A549 treated with dexamethasone at 1 μM for 4 hours (cell line): ENCODE measurements at places on chromosomes 12 and 14. TPM values are rescaled to one million over a fixed set of nuclear protein-coding genes. Genes with fewer than 3 reads are reported as not detected.

The TAS2R9 gene
- total RNA-seq = not detected in 5 replicates

The FGF23 gene
- not detected in 5 replicates for total RNA-seq

The SLC6A13 gene
- total RNA-seq = 0.16 to 0.47 TPM (median 0.24 TPM) in 5 replicates

The RNASE7 gene
- not detected in 5 replicates for total RNA-seq

The GDF3 gene
- not detected in 5 replicates for total RNA-seq

The FAM181A gene
- total RNA-seq = not detected in 5 replicates

The TPPP2 gene
- total RNA-seq = not detected in 5 replicates

The C3AR1 gene
- total RNA-seq = not detected in 5 replicates

The FSCB gene
- not detected in 5 replicates for total RNA-seq

The SLCO1B1 gene
- 0.38 to 0.64 TPM (median 0.39 TPM) in 5 replicates for total RNA-seq

The MYO1H gene
- total RNA-seq = not detected in 5 replicates

The EFS gene
- total RNA-seq = not detected in 5 replicates

The MAP1LC3B2 gene
- total RNA-seq = 0.81 to 1.3 TPM (median 1.1 TPM) in 5 replicates

The RGS6 gene
- 0.04 TPM in 1 of 5 replicates, not detected in the others for total RNA-seq

The KRT86 gene
- total RNA-seq = 26.6 to 30.4 TPM (median 27.1 TPM) in 5 replicates

The SRSF9 gene
- 187 to 211 TPM (median 199 TPM) in 5 replicates for total RNA-seq

The EIF2S1 gene
- total RNA-seq = 231 to 354 TPM (median 245 TPM) in 5 replicates

The LIN7A gene
- 0.17 to 0.28 TPM (median 0.20 TPM) in 5 replicates for total RNA-seq

The CCDC196 gene
- not detected in 5 replicates for total RNA-seq

The ENDOU gene
- total RNA-seq = 0.07 to 0.09 TPM in 2 of 5 replicates, not detected in the others

The PLD4 gene
- 0.02 to 0.23 TPM in 2 of 5 replicates, not detected in the others for total RNA-seq

The ERP27 gene
- total RNA-seq = not detected in 5 replicates

The FOXN4 gene
- total RNA-seq = 0.02 to 0.08 TPM (median 0.08 TPM) in 4 of 5 replicates, not detected in the other

The RNASE1 gene
- total RNA-seq = 0.15 to 0.45 TPM (median 0.30 TPM) in 5 replicates

The CLEC4D gene
- total RNA-seq = not detected in 5 replicates

The CIROP gene
- total RNA-seq = 0.06 TPM in 1 of 5 replicates, not detected in the others

The FGF6 gene
- not detected in 5 replicates for total RNA-seq

The OR6C76 gene
- total RNA-seq = not detected in 5 replicates

The IRAK3 gene
- 1.3 to 1.9 TPM (median 1.5 TPM) in 5 replicates for total RNA-seq

The GARIN6 gene
- total RNA-seq = not detected in 5 replicates

The MORN3 gene
- 0.25 to 0.65 TPM (median 0.33 TPM) in 5 replicates for total RNA-seq

The SSPN gene
- 0.41 to 0.63 TPM (median 0.50 TPM) in 5 replicates for total RNA-seq

The GPR132 gene
- 0.32 to 0.86 TPM (median 0.54 TPM) in 5 replicates for total RNA-seq

The TEX22 gene
- total RNA-seq = 0.06 to 0.48 TPM (median 0.22 TPM) in 5 replicates

The JPH4 gene
- total RNA-seq = 0.07 to 0.14 TPM (median 0.13 TPM) in 5 replicates

The RNU4-1 gene
- not detected in 5 replicates for total RNA-seq

The ADAMTS20 gene
- not detected in 5 replicates for total RNA-seq

The PAH gene
- not detected in 5 replicates for total RNA-seq

The PRR4 gene
- 1.1 to 3.9 TPM (median 3.0 TPM) in 5 replicates for total RNA-seq

The FAM186B gene
- 0.07 to 0.16 TPM (median 0.12 TPM) in 4 of 5 replicates, not detected in the other for total RNA-seq

The LRP1-AS gene
- total RNA-seq = not detected in 5 replicates

The CMKLR1 gene
- 0.02 to 0.11 TPM (median 0.05 TPM) in 3 of 5 replicates, not detected in the others for total RNA-seq

The SVOP gene
- total RNA-seq = not detected in 5 replicates

The CATSPERB gene
- total RNA-seq = not detected in 5 replicates

The CISTR gene
- not detected in 5 replicates for total RNA-seq

The CABP1 gene
- 0.18 to 0.54 TPM (median 0.28 TPM) in 5 replicates for total RNA-seq

The CD4 gene
- not detected in 5 replicates for total RNA-seq

The KRT4 gene
- total RNA-seq = 2.1 to 3.7 TPM (median 3.0 TPM) in 5 replicates

The GPR162 gene
- total RNA-seq = 0.29 to 0.64 TPM (median 0.41 TPM) in 5 replicates

The LTBR gene
- total RNA-seq = 192 to 255 TPM (median 245 TPM) in 5 replicates

The DHRS2 gene
- total RNA-seq = 5.5 to 8.7 TPM (median 6.3 TPM) in 5 replicates

The FAIM2 gene
- total RNA-seq = not detected in 5 replicates
